ENCODE measurements at places on chromosomes 2 and 18.

GRCh38 chr2:7900593-7900992, 781.3 kb upstream of the ID2 start:
- no peak for DNase-seq

DNA sequence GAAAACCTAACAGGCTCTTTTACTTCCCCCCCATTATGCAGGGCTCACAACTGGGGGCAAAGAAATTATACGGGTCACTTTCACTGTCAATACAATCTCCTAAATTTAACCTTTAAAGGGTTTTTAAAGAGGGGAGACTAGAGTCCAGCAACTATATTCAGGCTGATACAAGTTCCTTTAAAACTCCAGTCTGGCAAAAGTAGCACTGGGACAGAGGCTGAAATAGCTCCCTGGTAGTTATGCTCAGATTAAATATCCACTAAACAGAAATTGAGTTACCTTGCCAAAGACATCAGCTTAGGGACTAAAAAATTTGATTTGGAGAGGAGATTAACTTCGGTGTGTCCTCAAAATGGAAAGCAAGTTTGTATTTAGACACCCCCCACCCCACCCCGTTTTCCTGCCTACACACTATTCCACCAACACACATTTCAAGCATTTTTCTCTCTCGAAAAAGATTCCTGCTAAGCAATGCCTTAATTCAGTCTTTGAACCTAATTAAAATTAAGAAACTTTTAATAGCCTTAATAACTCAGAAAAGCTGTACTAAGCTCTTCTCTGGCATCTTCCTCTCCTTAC, 127.2 kb downstream of the OSBPL1A start:
- no peak for DNase-seq

DNA sequence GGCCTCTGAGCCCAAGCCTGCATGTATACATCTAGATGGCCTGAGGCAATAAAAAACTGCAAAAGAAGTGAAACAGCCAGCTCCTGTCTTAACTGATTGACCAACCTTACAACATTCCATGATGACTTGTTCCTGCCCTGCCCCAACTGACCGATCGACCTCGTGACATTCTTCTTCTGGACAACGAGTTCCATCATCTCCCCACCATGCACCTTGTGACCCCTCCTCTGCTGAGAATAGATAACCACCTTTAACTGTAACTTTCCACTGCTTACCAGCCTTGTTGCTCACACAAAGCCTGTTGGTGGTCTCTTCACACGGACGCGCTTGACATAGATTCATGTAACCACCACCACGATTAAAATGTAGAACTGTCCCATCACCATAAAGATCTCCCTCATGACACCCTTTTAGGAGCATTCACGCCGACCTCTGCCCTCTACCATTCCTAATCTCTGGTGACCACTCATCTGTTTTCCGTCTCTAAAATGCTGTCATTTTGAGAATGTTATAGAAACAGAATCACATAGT, 120.1 kb upstream of the REV1 start:
- DNase-seq = no peak

GRCh38 chr2:48605482-48606175, 12.0 kb upstream of the GTF2A1L start:
- no peak for DNase-seq

GRCh38 chr2:201953880-201954279, 79.8 kb upstream of the FZD7 start:
- DNase-seq = no peak

DNA sequence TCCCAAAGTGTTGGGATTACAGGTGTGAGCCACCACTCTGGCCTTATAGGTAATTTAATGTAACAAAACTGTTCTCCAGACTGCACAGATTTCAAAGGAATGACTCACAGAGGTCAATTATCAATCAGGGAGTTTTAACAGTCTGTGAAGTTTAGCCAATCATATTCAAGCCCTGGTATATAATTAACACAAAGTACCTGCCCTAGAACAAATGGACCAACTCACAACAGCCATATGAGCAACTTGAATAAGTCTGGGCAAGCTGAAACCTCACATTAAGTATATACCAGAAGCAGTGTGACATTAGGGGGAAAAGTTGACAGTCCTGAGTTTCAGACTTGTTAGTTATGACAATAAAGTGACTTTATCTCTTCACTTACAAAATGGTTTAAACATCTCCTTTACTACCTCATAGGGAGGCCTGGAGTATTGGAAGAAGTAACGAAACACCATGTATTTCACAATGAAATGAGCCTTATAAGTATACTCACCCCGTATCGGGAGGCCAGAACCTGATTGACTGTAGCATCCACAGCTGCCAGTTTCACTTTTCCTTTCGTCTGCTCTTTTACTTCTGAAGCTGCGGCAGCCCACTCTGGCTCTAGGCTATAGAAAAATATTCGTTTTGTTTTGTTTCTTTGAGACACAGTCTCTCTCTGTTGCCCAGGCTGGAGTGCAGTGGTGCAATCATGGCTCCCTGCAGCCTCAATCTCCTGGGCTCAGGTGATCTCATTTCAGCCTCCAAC, 22.2 kb downstream of the PDIA6 start:
- no peak for DNase-seq

- no peak for DNase-seq
Measured at GRCh38 chr2:106054880-106055655, 139.0 kb downstream of the UXS1 start.

GRCh38 chr2:134146620-134147019, 107.3 kb upstream of the MGAT5 start:
- no peak for DNase-seq

GRCh38 chr18:48021273-48021914, 90.9 kb upstream of the SMAD2 start:
- no peak for DNase-seq

GRCh38 chr2:218398437-218399390, 954 bp upstream of the CTDSP1 start:
- peak; percentile 34 for DNase-seq

DNA sequence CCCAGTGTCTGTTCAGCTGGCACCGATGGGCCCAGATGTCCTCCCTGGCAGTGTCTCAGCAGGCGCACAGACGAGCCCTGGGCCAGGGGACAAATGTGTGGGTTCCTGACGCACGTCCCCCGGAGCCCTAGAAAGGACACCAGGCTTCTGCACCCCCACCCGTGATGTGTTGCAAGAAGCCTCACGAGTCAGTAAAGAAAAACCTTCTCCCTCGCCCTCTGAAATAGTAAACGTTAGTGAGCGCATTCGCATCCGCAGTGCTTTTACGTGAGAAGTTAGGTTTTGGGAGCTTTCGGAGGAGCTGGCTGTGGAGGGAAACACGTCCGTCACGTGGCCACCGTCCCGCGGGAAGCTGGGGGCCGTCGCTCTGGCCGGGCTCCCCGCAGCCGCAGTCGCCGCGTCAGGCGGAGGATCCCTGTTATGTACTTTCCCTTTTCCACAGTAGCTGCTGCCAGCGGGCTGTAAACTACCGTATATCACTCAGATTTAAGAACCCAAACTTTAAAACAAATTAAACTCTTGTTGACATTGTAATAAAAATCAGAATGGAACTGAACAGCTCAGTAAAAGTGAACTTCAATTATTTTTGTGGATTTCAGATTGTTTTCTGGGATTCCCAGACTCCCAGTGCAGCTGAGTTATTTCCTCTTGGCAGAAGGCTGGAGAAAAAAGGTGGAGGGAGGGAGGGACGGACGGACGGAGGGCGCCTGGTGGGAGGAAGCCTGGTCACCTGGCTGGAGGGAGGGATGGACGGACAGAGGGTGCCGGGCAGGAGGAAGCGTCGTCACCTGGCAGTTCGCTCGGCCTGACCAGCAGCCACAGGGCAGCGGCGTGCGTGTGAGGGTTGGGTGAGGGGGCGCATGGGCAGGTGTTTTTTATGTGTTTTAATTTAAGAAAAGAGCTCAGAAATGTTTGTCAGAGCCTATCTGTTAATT, 112.1 kb downstream of the NFATC1 start:
- no peak for DNase-seq

DNA sequence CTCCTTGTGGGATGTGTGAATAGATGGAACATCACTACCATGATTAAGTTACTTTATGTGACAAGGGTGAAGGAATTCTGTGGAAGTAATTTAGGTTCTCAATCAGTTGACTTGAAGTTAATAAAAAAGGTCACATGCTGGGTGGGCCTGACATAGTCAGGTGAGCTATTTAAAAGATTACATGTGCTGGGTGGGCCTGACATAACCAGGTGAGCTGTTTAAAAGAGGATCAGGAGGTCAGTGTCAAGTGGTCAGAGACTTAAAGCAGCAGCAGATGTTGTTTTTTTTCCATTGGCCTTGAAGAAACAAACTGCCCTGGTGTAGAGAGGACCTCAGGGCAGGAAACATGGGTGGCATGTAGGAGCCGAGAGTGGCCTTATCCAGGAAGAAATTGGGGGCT, 3.3 kb downstream of the IL1R2 start:
- DNase-seq = no peak

DNA sequence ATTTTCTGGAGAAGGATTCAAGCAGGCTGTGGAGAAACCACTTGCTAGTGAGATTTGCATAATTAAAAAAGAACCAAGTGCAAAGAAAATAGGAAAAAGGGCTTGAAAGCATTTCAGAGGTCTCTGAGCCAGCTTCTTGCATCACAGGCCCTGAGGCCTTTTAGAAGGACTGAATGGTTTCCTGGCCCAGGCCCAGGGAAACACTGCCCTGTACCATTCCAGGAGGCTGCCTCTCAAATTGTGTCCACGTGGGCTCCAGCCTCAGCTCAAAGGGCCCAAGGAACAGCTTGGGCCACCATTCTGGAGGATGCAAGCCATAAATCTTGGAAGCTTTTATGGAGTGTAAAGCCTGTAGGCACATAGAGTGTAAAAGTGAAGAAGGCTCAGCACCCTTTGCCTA, 523.3 kb upstream of the VRK2 start:
- no peak for DNase-seq

GRCh38 chr2:85623991-85624390, 8.0 kb downstream of the USP39 start:
- no peak for DNase-seq

DNA sequence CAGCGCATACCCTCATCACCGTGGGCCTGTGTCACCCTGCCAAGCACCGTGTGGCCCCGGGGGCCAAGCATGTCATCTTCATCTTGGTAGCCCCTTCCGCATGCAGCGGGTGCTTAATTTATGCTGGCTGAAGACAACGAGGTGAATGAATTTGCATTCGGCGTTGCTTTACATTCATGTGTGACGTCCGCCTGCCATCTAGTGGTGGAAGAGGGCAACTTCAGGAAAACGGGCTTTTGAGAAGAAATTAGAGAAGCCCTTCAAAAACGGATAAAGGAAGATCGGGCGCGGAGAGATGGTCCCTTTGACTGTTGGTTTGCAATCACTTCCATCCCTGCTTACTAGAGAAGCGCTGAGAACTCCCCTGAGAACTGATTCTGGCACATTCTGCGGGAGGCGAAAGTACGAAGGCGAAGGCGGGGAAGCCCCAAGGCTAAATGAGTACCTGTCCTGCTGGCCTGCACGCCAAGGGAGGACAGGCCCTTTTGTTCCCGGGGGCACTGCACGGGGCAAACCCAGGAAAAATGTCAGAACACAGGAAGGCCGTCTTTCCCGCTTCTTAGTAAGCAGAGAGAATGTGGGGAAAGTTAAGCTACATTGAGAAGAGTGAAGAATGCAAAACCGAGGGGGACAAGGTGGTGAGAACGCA, 145.9 kb downstream of the ZNF516 start:
- DNase-seq = peak; percentile 9

DNA sequence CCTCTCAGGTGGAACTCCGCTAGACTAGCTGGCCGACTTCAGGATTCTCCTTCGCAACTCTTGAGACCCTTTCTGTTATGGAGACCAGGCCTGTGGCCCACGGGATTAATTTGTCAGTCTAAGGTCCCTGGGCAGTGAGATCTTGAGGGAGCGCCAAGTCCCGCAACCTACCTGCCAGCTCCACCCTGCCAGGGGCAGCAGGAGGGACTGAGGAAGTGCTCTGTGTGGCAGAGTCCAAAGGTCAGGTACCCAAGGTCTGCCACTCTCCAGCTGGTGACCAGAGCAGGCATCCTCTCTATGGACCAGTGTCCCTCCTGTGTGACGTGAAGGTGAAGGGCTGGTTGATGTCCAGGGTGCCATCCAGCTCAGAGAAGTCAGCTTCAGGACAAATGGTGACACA, 4.3 kb upstream of the SPATA3 start:
- no peak for DNase-seq

DNA sequence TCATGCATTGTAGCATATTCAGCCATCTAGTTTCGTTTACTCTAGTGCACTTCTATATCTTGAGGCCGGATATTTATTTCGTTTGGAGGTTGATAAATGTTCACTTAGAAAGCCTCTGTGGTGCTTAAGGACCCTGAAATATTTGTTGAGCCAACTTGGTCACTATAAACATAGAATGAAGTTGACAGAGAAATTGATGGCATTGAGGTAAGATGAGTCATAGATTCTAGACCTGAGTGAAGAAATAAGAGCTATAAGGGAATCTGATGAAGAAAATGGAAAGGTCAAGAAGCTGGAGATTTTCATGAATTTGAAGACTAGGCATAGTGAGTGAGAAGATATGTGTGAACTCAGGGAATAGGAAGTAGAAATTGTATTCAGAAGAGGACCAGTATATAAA, 35.9 kb downstream of the EPC2 start:
- DNase-seq = no peak

GRCh38 chr2:106953236-106953635, 67.3 kb upstream of the ST6GAL2 start:
- DNase-seq = no peak

- no peak for DNase-seq
Measured at GRCh38 chr2:83016343-83017110, 1442.6 kb downstream of the SUCLG1 start.

DNA sequence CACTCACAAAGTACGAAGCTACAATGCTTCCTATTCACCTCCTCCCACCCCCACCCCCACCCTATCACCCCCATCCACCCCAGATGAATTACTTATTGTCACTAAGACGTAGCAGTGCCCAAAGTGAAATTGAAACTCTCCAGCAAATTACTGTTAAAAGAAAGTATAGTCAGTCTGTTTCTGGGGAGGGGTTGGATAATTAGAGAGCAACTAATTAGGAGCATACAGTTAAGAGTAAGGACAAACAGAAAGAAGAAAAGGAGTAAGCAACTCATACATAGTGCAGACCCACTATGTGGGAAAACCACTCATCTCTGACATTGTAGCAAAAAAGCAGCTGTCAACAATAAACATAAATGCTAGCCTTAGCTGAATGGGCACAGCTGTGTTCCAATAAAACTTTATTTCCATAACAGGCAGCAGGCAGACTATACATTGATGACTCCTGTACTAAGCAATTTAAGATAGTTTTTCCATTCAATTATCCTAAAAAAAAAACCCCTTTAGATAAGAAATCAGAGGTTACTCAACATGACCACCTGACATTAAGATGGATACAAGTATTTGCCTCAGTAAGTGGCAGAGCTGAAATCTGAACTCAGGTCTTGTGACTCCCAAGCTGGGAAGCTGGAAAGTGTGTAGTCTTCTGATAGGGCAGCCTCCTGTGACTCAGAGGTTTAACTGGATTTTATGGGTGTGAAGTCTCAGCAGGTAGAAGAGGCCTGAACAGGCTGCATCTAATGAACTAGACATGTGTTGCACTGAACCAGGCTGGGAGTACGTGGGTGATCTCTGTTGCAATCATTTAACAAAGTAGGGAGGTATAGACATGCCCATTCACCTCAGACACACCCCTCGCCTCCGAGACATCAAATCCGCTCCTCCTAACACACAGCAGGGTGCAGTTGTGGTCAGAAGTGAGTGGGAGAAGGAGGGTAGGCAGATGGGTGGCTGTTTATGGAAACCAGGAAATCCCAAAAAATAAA, 171.8 kb upstream of the KLF7 start:
- no peak for DNase-seq

GRCh38 chr2:163574309-163574708, 161.5 kb downstream of the FIGN start:
- DNase-seq = no peak
